ENCODE measurements at places on chromosomes 2 and 18. TPM values are rescaled to one million over a fixed set of nuclear protein-coding genes. Genes with fewer than 3 reads are reported as not detected.

LOXHD1 gene
- 1.3 TPM for polyA plus RNA-seq

C18orf54 gene
- polyA plus RNA-seq, result 12.6 TPM

DLGAP1 gene
- 5.1 TPM for polyA plus RNA-seq

GALNT14 gene
- polyA plus RNA-seq, result 58.6 TPM

RNF103 gene
- 28.7 TPM for polyA plus RNA-seq

TNS1 gene
- 75.9 TPM for polyA plus RNA-seq

METTL4 gene
- 15.4 TPM for polyA plus RNA-seq

SEH1L gene
- 40.2 TPM for polyA plus RNA-seq

GKN2 gene
- polyA plus RNA-seq, result not detected

GAL3ST2 gene
- 0.43 TPM for polyA plus RNA-seq

ICA1L gene
- polyA plus RNA-seq, result 21.1 TPM

TMEM169 gene
- 12.8 TPM for polyA plus RNA-seq

ANKRD30B gene
- polyA plus RNA-seq, result 0.08 TPM

FLACC1 gene
- 1.6 TPM for polyA plus RNA-seq

NAT8 gene
- polyA plus RNA-seq, result 29.7 TPM

COLEC12 gene
- 28.6 TPM for polyA plus RNA-seq

KDSR gene
- 44.2 TPM for polyA plus RNA-seq

NPPC gene
- polyA plus RNA-seq, result 0.73 TPM

CYS1 gene
- 118 TPM for polyA plus RNA-seq

TANK gene
- polyA plus RNA-seq, result 58.2 TPM

CRYGB gene
- not detected for polyA plus RNA-seq

MYO5B gene
- 29.0 TPM for polyA plus RNA-seq

NEDD4L gene
- 152 TPM for polyA plus RNA-seq

OSR1 gene
- 9.7 TPM for polyA plus RNA-seq

CDH20 gene
- polyA plus RNA-seq, result 3.2 TPM

DSC2 gene
- 47.5 TPM for polyA plus RNA-seq

PAX3 gene
- not detected for polyA plus RNA-seq

CCDC85A gene
- 1.4 TPM for polyA plus RNA-seq

PRADC1 gene
- 14.8 TPM for polyA plus RNA-seq

AGXT gene
- 0.13 TPM for polyA plus RNA-seq

TUBB8B gene
- polyA plus RNA-seq, result 1.7 TPM

ESPNL gene
- polyA plus RNA-seq, result 5.1 TPM

All from renal pelvis (tissue), 12 donors.